ENCODE measurements at places on chromosomes 1 and 21.

GRCh38 chr1:173824315-173825081, at the start of the genes CENPL and DARS2:
CENPL (minus strand) TSS chr1:173824883; CDS start chr1:173811299, 13,584 bp downstream.
DARS2 (plus strand) TSS chr1:173824673; CDS start chr1:173825230, 557 bp downstream.
- DNase-seq, result peak; percentile 80

GRCh38 chr1:202192770-202193613, 607 bp upstream of the LGR6 start:
- peak; percentile 54 for DNase-seq

GRCh38 chr1:45765999-45766792, 15.7 kb upstream of the IPP start:
- no peak for DNase-seq

DNA sequence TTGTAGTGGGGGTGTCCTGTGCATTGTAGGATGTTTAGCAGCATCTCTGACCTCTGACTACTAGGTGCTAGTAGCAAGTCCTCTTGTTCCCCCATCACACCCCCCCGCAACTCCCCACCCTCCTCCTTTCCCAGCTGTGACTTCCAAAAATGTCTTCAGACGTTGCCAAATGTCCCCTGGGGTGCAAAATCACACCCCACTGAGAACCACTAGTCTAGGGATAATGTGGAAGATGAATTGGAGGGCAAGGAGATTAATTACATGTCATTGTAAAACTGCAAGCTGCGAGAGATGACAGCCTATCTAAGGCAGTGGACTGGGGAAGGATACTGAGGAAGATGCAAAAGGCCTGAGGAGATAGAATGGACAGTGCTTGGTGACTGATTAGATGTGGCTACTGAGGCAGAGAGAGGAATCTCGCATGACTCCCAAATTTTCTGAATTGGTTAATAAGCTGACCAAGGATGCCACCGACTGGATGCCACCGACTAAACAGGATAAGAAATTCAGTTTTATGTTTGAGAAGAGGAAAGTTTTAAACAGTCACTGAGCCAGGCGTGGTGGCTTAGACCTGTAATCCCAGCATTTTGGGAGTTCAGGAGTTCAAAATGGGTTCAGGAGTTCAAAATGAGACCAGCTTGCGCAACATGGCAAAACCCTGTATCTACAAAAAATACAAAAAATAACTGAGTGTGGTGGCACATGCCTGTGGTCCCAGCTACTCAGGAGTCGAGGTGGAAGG, 3.1 kb upstream of the JAK1 start:
- no peak for DNase-seq

- no peak for DNase-seq
These were observed 12.5 kb downstream of the AGT start for GRCh38 chr1:230701434-230701833.

DNA sequence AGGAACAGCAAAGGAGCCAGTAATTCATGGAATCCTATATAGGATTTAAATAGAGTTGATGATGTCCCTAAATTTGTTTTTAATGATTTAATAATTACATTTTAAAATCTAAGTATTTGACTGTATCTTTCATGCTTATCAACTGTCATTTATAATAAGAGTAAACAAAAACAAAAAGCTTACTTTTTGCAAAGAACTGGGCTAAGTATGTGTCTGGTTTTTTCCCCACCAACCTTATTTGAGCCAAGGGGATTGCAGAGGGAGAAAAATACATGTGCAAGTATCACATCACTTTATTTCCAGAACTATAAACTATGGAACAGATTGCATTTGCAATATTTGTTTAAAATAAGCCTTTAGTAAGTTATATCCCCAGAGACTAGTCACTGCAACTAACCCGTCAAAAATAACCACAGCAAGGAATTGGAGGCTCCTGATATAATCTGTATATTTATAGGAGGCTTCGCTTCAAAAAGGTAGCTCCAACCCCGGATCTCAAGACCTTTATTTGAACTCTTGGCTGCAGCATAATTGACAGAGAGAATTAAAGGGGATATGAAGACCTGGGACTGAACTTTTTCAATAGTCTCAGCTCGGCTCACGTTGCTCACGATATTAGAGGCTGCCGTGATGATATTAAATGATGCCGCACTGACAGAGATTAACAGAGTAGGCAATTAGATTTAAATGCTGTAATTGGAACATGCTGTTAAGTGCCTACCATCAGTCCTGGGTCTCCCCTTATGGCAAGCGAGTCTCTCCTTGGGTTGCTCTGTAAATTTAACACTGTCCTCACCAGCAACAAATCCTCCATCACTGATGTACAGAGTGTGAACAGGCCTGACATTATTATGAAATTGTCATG, 329.1 kb upstream of the NFIA start:
- no peak for DNase-seq

DNA sequence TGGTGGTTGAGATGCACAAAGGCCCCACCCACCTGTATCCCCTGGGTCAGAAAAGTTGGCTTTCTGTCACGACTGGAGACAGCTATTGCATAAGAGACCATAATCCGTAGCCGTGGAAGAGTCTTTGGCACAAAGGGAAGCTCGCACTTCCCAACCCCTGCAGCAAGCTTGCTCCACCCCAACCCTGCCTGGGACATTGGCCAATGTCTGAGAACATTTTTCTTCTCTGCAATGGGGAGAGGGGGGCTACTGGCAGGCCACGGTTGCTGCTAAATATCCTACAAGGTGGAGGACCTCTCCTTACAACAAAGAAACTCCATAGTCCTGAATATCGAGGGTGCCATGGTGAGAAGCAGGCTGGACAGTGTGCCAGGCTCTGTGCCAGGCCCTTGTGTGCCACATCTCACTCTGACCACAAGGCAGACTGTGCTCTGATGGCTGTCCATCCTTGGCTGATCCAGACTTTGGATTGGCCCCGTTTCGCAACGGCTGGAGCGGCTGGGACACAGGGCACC, 104.1 kb downstream of the CSMD2 start:
- DNase-seq, result no peak

DNA sequence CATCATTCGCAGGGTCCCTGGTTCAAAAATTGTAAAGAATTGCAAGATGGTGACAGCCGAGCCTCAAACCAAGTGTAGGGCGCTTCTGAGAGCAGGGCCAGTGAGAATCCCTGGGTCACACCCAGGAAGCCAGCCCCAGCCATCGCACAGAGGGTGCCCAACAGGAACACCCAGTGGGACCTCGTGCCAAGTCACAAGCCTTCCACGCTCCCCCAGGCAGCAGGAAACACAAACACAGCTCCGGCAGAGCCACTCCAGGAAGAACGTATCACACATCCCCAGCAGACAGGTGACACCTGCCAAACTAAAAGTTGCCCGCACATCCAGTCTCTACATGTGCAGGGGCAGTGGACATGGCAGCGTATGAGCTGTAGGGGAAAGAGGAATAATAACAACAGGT, 20.2 kb downstream of the DHRS3 start:
- DNase-seq, result no peak

GRCh38 chr1:63857478-63857877, 83.7 kb downstream of the ROR1 start:
- DNase-seq, result no peak

- no peak for DNase-seq
These were observed 101.6 kb downstream of the NOS1AP start for GRCh38 chr1:162171111-162171510.

DNA sequence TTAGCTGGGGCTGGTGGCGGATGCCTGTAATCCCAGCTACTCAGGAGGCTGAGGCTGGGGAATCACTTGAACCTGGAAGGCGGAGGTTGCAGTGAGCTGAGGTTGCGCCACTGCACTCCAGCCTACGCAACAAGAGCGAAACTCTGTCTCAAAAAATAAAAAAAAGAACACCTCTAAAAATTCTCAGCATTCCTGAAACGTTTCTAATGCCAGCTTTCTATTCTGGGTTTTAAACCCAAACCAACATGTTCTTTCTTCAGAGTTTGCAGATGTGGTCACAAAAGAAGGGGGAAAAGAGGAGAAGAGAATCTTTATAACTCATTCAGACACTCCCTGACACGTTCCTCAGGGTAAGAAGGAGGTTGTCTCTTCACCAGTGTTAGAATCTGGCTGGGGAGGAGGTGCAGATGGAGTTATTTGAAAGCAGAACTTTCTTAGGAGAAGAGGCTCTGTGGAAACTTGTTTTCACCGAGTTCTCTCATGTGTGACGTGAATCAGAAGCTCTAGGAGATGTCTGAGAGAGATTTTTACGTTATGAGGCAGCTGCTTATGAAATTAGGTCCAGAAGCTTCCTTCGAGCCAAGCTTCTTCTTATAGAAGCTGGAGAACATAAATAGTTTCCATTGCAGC, 17.8 kb upstream of the CNR2 start:
- no peak for DNase-seq

- DNase-seq, result no peak
These were observed 12.2 kb downstream of the FH start for GRCh38 chr1:241507189-241507863.

- DNase-seq, result no peak
These were observed 41.1 kb upstream of the SRP9 start for GRCh38 chr1:225736437-225737098.

DNA sequence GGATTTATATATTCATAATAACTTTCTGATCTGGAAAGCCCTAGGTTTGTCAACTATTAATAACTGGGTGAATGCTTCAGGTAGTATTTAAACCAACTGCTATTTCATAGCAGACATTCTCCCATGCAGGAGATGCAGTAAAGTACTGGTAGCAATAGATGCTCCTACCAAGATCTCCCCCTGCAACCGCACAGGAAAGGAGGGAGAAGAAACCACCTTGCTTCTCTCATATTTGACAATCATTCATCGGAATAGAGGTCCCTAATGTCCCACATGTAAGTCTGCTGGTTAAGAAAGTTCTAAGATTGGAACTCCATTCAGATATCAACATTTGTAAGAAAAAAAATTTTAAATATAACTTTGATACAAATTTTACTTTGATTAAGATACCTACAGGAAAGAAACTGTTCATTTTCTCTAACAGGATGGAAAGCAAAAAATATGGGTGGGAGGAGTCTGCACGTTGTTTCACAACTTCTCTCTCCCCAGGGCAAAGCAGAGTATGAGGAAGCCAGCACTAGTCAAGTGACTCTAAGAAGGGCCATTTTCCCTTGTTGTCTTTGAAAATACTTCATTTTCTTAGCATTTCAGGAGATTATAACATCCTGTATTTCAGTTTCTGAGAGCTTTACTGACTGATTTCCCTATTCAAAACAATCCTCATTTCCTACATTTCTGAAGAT, at the start of gene PYHIN1:
PYHIN1 (plus strand) TSS at position 498 of the 683 bp plus-strand sequence. CDS start 5,359 bp downstream, outside the sequence.
- DNase-seq, result no peak

GRCh38 chr1:53573522-53573921, 114.3 kb downstream of the DMRTB1 start:
- DNase-seq, result no peak

- no peak for DNase-seq
These were observed 213.5 kb upstream of the IRF2BP2 start for GRCh38 chr1:234823191-234824176.

DNA sequence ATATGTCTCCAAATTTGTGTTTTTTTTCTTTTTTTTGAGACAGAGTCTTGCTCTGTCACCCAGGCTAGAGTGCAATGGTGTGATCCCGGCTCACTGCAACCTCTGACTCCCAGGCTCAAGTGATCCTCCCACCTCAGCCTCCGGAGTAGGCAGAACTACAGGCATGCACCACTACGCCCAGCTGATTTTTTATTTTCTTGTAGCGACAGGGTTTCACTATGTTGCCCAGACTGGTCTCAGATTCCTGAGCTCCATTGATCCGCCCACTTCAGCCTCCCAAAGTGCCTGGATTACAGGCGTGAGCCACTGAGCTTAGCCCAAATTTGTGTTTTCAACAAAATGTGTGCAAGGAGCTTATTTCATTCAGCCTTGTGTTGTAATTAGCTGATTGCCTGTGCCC, 59.0 kb upstream of the IFFO2 start:
- DNase-seq, result no peak

- DNase-seq, result no peak
These were observed 146.4 kb downstream of the FOXD2 start for GRCh38 chr1:47584249-47584648.

DNA sequence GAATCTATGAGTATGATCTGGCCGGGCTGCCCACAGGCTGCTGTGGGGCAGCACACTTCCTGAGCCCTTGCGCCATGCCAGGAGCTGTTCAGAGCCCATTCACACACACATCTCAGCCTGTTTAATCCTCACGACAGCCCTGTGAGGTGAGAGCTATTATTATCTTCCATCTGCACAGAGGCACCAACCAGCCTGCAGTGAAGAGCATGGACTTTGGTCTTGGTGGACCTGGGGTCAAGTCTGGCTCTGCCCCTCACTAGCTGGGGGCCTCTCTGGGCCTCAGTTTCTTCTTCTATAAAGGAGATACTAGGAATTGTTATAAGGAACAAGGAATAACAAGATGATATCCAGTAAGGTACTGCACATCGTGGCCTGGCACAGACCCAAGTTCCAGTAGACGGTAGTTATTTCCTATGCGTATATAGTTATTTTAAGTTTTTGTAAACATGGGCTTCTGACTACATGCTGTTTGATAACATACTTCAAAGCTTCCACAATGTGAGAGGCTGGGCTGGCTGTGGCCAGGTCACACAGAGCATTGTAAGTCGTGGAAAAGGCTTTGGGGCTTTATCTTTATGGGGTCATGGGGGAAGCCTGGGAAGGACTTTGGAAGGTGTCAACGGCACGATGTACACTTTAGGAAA, 3.4 kb upstream of the PADI2 start:
- no peak for DNase-seq

GRCh38 chr1:147654511-147654910, 15.8 kb downstream of the ACP6 start:
- no peak for DNase-seq

GRCh38 chr1:248825573-248825908, 174 bp downstream of the SH3BP5L start:
- DNase-seq, result no peak

DNA sequence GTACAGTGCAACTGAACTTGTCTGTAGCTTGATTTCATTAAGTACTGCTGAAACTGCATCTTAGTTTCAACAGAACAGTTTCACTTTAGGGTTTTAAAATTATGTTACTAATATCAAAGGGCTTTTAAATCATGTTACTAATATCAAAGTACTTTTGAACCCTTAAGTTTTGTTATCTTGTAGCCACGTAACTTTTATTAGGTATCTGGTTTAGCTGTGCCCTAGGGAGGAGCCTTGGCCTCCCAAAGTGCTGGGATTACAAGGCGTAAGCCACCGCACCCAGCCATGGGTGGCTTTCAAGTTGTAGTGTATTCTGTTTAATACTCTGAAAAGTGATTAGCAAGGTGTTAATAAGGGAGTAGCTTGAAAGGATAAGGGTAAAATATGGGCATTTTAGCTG, 2.0 kb downstream of the KDM4A start:
- no peak for DNase-seq

GRCh38 chr1:213335084-213335483, 284.0 kb downstream of the RPS6KC1 start:
- DNase-seq, result no peak

DNA sequence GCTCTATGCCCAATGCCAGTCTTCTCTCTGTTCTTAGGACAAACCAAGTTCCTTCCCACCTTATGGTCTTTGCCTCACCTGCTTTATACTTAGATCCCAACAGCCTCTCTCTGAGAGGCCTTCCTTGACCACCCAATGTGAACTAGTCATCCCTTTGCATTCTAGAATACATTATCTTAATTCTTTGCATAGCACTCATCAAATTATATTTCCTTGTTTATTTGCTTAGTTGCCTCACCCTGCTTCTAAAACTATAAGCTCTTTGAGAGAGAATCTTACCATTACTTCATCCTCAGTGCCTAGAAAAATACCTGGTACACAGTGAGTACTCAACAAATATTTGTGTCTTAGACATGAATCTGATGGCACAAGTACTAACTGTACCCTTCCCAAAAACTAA, 8.0 kb downstream of the PIGP start:
- no peak for DNase-seq

All from stimulated activated CD8-positive, alpha-beta memory T cell treated with anti-CD3 and anti-CD28 coated beads, Interleukin-2, amount 100 ng/mL, for 48 hours (primary cell).